Activated naive CD4-positive, alpha-beta T cell treated with anti-CD3 and anti-CD28 coated beads, Interleukin-2, amount 50 U/mL, for 72 hours (primary cell): ENCODE measurements at places on chromosomes 7 and 10.

GRCh38 chr10:93415693-93416092 lies 66.4 kb downstream of the MYOF start:
- DNase-seq, result no peak

- DNase-seq, result no peak
Measured at GRCh38 chr7:134732728-134733127, 46.7 kb upstream of the CALD1 start.

GRCh38 chr10:124670849-124671248 lies 73.3 kb downstream of the FAM53B start:
- no peak for DNase-seq

- no peak for DNase-seq
Measured at GRCh38 chr7:44158873-44159631, 17.9 kb upstream of the MYL7 start.

GRCh38 chr7:628826-629225 lies 97.7 kb upstream of the DNAAF5 start:
- no peak for DNase-seq

DNA sequence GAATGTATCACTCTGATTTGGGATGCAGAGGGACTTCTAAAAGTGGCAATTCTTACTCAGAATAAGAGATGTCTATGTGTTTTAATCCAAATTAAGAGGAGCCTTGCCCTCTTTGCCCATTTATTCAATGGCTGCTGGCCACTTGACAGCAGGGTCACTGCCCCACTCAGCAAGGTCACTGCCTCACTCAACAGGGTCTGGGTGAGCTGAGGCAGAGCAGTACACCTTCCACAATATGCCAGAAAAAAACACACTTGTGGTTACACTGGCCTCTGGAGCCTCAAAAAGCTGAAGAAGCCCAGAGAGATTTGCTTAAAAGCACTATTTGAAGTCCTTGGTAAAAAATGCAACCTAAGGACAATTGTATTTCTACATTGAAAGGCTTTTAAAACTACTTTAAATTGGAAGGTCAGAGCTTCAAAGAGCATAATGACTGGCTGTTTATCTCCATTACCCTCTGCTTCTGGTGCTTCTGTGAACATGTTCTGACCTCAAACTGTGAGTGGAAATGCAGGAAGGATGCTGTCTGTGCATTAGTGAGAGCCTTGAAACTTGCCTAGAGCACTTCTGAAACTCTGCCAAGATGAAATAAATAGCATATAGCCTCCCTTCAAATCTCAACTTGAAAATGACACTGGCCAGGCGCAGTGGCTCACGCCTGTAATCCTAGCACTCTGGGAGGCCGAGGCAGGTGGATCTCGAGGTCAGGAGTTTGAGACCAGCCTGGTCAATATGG lies 35.1 kb upstream of the WIPF3 start:
- no peak for DNase-seq
